ENCODE measurements at places on chromosomes 1 and 21.
A peak's percentile ranks its signal among the peaks of the same experiment; 100 is the strongest.

DNA sequence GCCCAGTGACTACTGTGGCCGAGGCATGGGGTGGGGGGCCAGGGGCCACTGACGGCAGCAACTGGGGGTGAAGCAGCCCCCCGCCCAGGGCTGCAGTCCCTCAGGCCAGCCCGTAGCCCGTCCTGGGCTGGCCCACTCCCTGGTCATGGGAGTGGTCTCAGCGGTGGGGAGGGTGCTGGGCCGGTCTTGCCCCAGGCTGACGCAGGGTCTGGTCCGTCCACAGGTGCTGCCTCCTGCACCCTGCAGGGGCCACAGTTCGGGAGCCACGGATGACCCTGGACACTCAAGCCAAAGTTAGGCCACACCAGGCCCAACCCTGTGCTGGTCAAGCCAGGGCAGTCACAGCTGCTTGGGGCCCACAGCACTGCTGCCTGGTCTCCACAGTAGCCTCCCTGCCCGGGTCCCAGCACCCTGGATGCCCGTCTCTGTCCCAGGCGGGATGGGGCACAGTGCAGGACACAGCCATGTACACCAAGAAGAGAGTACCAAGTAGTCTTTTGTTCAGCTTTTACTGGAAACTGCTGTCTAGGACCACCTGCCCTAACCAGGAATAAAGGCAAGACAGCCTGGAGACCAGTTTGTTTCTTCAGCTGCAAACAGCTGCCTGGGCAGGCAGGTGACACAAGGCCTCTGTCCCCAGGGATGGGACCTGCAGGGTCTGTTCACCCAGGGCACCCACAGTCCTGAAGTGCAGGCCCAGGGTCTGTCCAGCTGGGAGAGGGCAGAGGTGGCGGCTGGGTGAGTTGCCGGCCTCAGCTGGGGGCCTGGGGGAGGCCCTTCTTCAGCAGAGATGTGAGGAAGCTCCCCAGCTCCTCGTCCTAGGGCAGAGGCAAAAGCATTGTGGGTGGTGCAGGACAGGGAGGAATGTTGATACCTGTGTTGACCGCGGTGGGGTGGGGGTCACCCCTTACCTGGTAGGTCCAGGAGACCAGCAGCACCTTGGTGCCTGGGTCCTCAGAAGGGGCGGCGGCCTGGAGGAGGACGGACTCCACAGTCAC, 3.0 kb downstream of the PUSL1 start:
- no peak for DNase-seq

GRCh38 chr1:215256936-215257679, 174.6 kb downstream of the KCNK2 start:
- DNase-seq, result no peak

DNA sequence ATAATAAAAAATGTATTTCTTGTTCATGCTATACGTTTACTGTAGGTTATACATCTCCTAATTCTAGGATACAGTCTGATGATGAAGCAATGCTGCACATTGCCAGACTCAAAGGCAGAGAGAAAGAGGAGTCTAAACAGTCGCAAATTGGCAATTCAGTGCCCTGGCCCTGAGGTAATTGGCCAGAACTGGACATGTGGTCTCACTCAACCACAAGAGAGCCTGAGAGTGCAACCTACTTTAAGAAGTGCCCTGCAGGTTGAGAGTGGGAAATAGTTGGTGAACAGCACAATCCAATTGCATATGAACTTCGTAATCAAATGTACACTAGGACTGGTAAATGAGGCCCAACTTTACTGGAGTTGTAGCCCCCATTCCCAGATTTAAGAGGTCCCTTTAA, 5.0 kb upstream of the SLC35A3 start:
- no peak for DNase-seq

- DNase-seq, result no peak
Observed at GRCh38 chr1:52641307-52641706, 8.3 kb downstream of the SHISAL2A start.

- DNase-seq, result no peak
Observed at GRCh38 chr1:17212487-17213121, 7.7 kb downstream of the PADI1 start.

DNA sequence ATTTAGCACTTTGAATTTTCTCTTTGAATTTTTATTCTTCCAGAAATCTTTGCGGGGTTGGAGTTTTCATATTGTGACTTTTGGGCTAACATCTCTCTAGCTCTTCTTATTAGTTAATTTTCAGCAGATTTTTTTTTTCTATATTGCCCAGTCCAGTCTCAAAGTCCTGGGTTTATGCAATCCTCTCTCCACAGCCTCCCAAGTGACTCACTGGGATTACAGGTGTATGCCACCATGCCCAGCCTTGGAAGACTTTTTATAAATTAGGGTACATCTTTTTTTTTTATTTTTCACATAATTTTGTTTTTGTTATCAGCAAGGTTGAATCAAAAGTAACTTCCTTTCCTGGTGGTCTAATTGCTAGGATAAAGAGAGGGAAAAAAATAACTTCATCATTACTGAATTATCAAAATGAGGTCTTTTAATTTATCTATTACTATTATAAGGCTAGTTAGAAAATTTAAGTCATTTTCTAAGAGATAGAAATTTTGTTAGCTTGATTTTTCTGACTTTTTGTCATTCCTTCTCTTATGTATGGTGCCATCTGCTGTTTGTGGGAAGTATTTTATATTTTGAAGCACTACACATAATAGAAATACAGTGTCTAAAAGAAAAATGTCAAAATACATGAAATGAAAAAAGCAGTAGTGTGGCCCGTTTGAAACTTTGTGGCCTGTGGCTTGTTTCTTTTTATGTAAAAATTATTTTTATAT, 273.4 kb upstream of the CACYBP start:
- DNase-seq, result no peak

GRCh38 chr1:113321771-113322387, 68.4 kb upstream of the MAGI3 start:
- DNase-seq, result no peak

- DNase-seq, result no peak
Observed at GRCh38 chr1:30705698-30706097, 17.7 kb downstream of the MATN1 start.

DNA sequence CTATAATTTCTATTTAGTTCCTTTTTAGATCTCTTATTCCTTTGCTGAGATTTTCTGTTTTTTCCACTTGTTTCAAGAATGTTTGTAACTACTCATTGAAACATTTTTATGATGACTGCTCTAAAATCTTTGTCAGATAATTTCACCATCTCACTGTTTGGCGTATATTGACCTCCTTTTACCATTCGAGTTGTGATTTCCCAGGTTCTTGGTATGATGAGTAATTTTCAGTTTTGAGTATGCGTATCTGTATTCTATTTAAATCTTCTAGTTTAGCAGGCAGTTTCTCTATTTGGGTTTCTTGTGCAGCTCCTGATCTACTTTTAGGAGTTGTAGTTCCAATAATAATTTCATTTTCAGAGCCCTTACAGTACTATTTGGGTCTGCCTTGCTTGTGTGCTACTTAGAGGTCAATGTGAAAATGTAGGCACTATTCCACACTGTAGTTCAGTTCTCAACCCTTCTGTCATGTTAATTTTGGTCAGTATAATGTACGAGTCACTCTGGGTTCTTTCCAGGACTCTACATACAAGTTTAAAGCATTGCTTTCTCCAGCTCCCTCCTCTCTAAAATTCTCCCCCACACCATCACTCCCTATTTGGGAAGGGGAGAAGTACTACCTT, 115.5 kb downstream of the ACBD6 start:
- no peak for DNase-seq

DNA sequence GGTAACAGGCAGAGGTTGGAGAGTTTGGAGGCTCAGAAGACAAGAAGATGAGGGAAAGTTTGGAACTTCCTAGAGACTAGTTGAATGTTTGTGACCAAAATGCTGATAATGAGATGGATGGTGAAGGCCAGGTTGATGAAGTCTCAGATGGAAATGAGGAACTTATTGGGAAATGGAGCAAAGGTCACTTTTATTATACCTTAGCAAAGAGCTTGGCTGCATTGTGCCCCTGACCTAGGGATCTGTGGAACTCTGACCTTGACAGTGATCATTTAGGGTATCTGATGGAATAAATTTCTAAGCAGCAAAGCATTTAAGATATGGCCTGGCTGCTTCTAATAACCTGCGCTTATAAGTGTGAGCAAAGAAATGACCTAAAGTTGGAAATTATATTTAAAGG, 17.2 kb downstream of the FAM3B start:
- DNase-seq, result no peak

DNA sequence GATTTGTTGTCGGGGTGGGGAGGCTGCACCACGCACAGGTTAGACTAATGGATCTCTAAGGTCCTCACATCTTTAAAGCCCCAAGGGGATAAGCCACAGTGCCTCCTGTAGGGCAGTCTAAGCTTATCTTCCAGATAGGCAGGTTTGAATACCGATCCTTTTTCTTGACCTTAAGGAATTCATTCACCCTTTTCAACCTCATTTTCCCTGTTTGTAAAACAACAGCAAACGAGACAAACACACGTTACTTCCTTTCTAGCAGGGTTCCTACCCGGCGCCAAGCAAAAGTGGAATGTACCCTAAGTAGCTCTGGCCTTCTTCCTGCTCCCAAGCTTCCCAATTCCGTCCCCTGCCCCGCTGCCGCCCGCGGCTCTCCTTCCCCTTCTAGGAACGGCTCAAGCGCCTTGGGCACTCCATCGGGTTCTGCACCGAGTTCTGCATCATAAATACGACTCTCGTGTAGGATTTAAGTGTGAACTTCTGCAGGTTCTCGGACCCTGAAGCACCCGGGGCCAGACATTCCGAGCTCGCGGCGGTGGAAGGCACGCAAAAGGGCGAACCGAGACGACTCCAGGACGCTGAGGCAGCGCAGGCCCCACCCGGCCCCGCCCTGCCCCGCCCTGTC, 548 bp upstream of the CDC20 start:
- no peak for DNase-seq

GRCh38 chr1:176033881-176034280, 173.2 kb downstream of the COP1 start:
- no peak for DNase-seq

GRCh38 chr1:6960291-6960811, 175.1 kb downstream of the CAMTA1 start:
- DNase-seq, result no peak

GRCh38 chr1:47437447-47438164, at the start of gene FOXD2:
Gene FOXD2 (plus strand): TSS chr1:47438044. CDS start chr1:47438136, 92 bp downstream.
- DNase-seq, result peak; percentile 90

DNA sequence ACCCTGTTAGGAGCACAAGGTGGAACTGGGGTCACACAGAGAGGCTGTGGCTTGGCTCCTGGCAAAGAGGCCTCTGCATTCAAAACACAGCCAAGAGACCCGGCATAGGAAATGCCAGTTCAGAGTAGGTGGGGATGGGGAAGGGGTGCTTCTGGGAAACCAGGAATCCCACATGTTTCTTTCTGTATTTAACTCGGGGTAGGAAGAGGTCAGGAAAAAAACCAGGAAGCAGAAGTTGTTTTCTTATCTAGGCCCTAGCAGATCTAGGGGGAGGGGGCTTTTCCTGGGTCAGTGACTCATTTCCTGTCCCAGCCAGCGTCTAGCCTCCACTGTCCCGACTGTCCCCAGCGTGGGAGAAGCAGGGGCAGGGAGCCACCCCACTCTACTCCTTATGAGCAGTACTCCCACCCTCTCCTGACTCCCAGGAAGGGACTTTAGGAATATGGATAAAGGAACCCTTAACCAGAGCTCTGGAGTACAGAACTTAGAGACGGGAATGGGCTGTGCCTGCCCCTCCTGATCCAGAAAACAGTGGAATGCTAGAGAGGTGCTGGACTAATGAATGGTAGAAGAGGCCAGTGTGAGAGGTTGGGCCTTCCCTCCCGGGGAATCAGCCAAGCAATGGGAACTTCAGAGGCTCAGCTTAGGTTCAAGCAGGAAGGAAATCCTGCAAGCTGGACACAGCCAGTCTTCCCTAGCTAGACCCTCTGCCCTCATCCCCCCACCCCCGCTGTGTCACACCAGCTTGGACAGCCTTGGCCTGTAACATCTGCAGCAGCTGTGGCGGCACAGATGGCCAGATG, 5.7 kb downstream of the FHL3 start:
- no peak for DNase-seq

- DNase-seq, result peak; percentile 94
Observed at GRCh38 chr1:224503161-224504118, 68.8 kb upstream of the WDR26 start.

DNA sequence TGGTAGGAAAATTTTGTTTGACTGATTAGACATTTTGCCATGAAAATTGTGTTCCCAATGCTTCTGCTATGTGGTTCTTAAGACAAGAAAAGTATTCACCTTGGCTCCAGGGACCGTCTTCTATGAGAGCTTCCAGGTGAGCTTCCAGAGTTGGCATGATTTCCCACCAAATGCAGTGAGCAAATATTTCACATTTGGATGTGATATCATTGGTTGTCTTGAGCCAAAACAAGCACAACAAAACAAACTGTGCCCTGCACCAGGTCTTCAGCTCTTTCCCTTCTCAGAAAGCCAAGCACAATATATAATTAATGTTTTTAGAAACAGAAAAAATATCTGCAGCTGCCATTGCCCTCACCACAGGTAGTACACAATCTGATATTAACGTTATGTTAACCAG, 1009.0 kb downstream of the PLA2G4A start:
- DNase-seq, result no peak

GRCh38 chr1:229674042-229674441, 48.0 kb downstream of the URB2 start:
- DNase-seq, result no peak

All from suprapubic skin (tissue), 4 donors.